GM12878 (cell line): ENCODE measurements at places on chromosomes 1 and 21. TPM values are rescaled to one million over a fixed set of nuclear protein-coding genes. Genes with fewer than 3 reads are reported as not detected.

- DNase-seq: no peak
These were observed 6.1 kb upstream of the CDC73 start for GRCh38 chr1:193115629-193116227.

GRCh38 chr1:5198328-5198727 lies 543.9 kb downstream of the AJAP1 start:
- no peak for DNase-seq

Gene ZNF593OS
- total RNA-seq: not detected in 2 replicates

Gene PADI3
- total RNA-seq: not detected in 2 replicates

DNA sequence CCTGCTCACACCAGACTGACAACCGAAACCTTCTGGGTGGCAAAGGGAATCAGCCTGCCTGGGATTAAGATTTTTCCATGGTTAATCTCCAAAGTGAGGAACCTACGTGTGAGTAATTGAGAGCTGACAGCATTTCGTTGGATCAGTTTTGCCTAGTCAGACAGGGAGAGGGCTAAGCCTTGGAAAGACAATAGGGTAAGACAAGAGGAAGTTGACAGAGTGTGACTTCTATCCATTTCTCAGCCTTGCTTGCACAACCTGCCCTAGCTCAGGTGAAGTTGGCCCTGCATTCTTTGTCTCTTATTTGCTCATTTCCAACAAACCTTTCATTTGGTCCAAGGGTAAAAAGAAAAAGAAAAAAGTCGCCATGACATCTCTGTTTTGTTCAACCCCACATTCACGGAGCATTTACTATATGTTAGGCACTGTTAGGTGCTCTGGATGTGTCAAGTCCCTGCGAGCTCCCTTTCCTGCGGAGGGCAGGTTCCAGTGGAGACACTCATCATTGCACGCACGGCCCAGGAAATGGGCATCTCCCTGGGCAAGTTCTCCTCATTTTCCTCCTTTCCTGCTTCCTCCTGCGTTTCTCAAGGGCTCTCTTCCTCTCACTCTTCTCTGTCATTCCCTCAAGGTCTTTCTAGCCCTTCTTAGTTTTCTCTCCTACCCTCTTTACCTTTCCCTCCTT lies 23.3 kb downstream of the KIRREL1 start:
- DNase-seq: no peak

Gene OR2G2
- total RNA-seq: not detected in 2 replicates

Gene ATP1A4
- 0.62 TPM in 1 of 2 replicates, not detected in the other for total RNA-seq

DNA sequence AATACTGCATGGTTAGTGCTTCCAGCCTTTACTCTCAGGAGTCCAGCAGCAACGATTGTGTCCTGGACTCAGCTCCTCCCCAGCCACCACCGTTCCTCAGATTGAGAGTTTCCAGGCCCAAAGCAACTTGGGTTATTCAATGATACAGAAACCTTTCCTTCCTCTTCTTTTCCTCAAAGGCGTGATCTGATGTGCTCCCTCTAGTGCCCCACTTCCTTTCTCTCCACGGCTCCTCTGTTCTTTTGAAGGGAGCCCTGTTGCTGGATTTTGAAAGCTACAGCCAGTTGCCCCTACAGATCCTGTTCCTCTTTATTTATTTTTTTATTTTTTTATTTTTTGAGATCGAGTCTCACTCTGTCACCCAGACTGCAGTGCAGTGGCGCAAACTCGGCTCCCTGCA lies 14.1 kb downstream of the CRP start:
- DNase-seq: no peak

DNA sequence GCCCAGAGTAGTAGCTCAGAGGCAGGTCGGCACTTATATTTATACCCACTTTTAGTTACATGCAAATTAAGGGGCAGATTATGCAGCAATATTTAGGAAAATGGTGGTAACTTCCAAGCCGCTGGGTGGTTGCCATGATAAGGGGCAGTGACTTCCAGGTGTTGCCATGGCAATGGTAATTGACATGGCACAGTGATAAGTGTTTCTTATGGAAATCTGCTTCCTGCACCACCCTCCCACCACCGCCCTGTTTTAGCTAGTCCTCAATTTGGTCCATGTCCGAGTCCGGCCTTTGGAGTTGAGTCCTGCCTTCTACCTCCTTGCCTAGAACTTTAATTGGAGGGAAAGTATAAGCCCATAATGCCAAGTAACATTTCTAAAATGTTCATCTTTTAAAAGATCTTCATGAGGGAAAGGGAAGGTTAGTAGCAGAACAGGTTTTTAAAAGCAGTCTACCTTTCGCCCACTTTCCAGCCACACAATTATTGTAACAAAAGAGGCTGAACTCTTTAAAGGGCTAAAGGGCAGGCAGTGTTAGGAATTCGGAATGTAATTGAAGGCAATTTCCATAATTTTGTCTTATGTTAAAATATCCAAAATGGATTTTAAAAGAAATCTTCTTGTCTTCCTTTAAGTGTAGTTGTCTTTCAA lies 21.7 kb downstream of the ZBTB8B start:
- DNase-seq: no peak

DNA sequence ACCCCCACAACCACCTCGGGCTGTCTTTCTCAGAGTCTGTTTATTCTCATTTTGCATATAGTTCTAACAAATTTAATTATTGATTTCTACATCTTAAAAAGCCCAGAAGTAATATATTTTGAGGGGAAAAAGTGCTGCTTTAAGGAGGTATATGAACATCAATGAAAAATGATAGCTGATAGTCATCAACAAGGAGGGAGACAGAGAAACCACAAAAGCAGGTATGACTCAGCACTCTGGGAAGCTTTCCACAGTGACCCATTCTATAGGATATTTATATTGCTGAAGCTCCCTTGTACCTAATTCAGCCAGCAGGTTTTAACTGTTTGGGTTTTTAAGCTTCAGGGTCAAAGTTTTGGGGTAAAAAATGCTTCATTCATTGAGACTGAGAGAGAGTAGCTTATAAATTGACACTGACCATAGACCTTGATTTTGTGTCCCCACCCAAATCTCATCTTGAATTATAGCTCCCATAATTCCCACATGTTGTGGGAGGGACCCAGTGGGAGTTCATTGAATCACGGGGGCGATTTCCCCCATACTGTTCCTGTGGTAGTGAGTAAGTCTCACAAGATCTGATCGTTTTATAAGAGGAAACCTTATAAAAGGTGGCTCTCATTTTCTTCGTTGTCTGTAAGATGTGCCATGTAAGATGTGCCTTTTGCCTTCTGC lies 27.4 kb downstream of the VANGL1 start:
- no peak for DNase-seq
